ENCODE measurements at places on chromosomes 12 and 14. TPM values are rescaled to one million over a fixed set of nuclear protein-coding genes. Genes with fewer than 3 reads are reported as not detected.

The ARHGEF40 gene
- total RNA-seq: 7.7 TPM

The MORN3 gene
- total RNA-seq: 0.65 TPM

The RTL1 gene
- total RNA-seq: 0.27 TPM

The FKBP4 gene
- total RNA-seq: 93.5 TPM

The KRT83 gene
- 2.4 TPM for total RNA-seq

The TMEM132C gene
- total RNA-seq: not detected

The WASHC4 gene
- 26.3 TPM for total RNA-seq

The KCNH3 gene
- 2.2 TPM for total RNA-seq

The GUCY2C gene
- total RNA-seq: 0.03 TPM

The EEF1AKMT3 gene
- 5.5 TPM for total RNA-seq
